Activated CD4-positive, alpha-beta T cell treated with anti-CD3 and anti-CD28 coated beads, Interleukin-2, Interleukin-4, amounts not matched to agents 100 ng/mL and 50 ng/mL, durations not matched to agents 16 hours and 8 hours (primary cell): ENCODE measurements at places on chromosomes 16 and 17.

GRCh38 chr16:88673716-88674379, 11.0 kb upstream of the MVD start:
- no peak for DNase-seq

- no peak for DNase-seq
These were observed 385.1 kb upstream of the MAF start for GRCh38 chr16:79985606-79986005.

GRCh38 chr17:61054436-61054835, 345.2 kb upstream of the TBX2 start:
- no peak for DNase-seq

- no peak for DNase-seq
These were observed 72.0 kb downstream of the SOX9 start for GRCh38 chr17:72192800-72193192.

DNA sequence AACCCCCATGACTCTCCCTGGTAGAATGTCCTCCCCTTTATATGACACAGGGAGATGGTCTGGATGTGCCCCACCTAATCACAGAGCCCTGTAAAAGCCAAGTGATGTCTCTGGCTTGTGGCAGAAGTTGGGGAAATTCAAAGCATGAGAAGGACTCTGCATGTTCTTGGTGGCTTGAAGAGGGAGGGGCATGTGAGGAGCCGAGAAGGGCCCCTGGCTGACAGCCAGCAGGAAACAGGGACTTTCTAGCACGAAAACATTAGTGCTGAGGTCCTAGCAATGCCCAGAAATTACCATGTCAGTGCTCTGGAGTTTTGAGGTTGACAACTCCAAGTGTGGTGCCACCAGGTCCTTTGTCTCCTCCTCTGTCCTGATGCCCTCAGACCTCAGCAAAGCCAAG, 75.9 kb downstream of the USP22 start:
- DNase-seq = no peak

- no peak for DNase-seq
These were observed 169.8 kb downstream of the WSCD1 start for GRCh38 chr17:6240001-6240400.

GRCh38 chr17:16254773-16255400, 37.9 kb downstream of the PIGL start:
- DNase-seq = no peak

DNA sequence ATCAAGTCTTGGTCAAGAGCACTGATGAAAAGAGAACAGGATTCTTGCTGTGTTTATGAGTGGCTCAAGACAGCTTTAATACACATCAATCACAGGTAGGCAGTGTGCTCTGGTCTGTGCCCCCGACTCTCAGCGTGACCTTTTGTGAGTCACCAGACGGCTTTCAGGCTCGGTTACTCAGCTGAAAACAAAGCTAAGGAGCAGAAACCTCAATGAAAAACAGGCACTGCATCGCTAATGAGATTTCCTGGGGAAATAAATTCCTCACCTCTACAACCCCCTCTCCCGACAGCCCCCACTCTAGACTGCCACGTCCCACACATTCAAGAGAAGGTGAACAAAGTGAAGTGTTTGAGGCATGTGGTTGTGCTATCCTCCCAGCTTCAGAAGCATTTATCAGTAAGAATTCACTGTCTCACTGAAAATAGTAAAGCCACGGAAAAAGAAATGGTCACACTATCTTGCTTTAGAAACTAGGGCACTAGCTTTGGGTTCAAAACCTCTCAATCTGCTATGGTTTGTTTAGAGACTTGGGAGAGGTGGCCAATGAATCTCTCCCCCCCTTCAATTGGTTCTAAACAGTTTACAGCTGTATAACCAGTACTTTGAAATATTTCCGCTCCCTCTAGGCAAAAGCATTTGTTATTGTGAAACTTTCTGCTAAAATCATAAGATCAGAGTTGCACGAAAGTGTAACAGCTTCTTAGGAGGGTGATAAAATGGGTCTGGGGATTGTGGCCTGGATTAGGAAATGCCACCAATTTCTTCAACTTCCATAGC, 199.5 kb upstream of the PMFBP1 start:
- no peak for DNase-seq

GRCh38 chr17:78013683-78014467, 55.4 kb downstream of the TNRC6C start:
- peak; percentile 68 for DNase-seq

- DNase-seq = no peak
These were observed 113.3 kb downstream of the CCT6B start for GRCh38 chr17:34847938-34848337.

DNA sequence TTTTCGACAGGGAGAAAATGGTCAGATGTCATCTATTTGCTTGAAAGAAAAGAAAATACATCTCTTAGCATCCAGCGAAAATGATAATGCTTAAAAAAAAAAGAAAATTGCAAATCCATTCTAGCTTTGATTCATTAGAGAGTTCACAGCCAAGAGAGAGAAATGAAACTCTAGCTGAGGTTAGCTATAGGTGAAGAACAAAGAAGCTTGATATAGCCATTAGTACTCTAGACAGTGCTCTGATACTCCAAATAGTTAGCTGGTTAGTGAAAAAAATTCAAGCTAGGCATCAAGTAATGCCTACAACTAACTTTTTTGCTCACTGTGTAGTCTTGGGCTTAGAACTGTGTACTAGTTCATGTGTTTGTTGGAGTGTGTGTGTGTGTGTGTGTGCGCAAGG, 721.6 kb upstream of the SOX9 start:
- no peak for DNase-seq

DNA sequence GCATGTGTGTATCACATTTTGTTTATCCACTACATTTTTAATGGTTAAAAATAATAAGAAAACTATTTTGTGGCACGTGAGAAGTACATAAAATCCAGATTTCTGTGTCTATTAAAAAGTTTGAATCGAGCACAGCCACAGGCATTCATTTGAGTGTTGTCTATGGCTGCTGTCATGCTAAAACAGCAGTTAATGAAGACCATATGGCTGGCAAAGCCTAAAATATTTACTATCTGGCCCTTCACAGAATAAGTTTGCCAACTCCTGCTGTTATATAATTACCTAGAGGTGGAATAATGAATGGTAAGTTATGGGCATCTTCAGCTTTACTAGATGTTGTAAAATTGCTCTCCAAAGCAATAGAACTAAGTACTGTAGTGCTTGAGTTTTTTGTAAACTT, 30.5 kb downstream of the TMEM98 start:
- DNase-seq = no peak

- DNase-seq = no peak
These were observed 153.4 kb downstream of the SDK2 start for GRCh38 chr17:73490851-73491250.

DNA sequence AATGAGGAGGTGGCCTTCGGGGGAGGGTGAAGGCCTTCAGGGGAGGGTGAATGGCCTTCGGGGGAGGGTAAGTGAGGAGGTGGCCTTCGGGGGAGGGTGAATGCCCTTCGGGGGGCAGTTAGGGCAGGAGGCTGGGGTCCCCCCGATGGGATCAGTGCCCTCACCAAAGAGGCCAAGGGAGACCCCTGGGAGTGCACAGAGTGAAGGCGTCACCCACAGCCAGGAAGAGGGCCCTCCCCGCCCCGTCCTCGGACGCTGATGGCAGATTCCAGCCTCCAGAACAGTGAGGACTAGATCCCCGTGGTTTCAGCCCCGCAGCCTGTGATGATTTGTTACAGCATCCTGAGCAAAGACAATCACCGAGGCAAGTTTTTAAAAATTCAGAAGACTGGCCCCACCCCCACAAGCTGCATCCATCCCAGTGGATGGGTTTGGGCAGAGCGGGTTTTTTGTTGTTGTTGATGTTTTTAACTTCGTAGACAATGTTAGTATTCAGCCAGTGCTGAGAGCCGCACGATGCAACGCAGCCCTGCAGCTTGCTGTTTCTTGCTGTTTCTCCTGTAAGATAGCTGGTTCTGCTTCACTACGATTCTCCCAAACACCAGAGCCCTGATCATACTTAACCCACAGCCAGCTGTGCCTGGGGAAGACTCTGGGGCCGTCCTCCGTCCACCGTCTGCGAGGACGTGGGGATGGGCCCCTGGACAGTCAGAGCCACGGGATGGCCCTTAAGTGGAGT, 40.7 kb upstream of the CBFA2T3 start:
- DNase-seq = no peak

- DNase-seq = no peak
These were observed 638.2 kb upstream of the SOX9 start for GRCh38 chr17:71482625-71483024.

GRCh38 chr17:18248300-18248731, 10.2 kb downstream of the FLII start:
- peak; percentile 68 for DNase-seq

- DNase-seq = no peak
These were observed at the start of gene HSF4 for GRCh38 chr16:67164599-67165061. HSF4 (plus strand) TSS chr16:67164745; CDS start chr16:67164812, 67 bp downstream.

DNA sequence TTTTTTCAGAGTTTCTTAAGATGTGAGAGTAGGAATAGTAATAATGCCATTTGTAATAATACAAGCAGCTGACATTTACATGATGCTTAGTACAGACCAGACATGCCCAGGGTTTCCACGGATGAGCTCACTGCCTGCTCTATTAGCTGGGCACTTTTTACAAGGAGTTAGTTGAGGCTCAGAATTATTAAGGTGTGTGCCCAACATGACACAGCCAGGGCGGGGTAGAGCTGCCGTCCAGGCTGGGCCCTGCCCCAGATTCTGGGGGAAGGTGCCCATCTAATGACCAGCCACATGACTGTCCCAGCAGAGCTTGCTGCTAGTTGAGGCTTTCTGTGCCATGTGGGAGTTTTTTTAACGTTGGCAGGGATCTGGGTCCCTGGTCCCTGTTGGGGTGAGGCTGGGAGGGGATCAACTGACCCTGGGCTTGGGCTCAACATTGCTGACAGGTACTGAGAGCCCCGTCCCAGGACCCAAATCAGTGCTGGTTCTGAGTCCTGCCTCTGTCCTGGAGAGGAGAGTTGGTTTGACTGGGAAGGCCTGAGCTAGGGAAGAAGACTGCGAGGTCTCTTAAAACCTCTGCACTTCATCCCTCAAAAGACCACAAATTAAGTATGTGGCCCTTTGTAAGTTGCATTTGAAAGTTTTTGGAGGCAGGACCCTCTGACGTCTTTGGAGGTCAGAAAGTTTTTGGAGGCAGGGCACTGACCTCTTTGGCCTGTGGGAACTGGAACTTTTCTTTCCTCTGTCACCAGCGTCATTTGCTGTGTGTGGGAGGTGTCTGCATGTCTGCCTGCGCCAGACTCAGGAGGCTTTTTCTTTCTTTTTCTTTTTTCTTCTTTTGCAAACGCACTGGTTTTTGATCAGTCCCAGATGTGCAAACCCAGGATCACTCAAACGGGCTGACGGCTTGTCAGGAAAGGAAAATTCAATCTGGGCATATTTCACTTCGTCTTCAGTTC, 2.2 kb downstream of the CRISPLD2 start:
- DNase-seq = no peak

DNA sequence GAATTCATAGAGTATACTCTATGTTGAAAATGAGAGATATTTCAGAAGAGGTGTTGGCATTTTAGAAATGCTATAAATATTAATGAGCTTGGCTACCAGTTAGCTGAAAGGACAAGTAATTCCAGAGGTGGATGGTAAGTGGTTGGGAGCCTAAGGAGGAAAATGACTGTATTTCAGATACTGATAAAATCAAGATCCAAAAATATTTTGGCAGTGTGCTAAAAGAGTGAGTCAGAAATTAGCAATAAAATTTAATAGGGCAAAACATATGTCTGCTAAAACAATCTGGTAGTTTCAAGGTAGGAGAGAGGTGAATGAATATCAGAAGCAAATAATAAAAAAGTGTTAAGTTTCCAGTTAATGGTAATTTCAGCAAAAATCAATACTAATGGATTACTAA, 1287.9 kb downstream of the CDH8 start:
- no peak for DNase-seq

GRCh38 chr17:61410141-61411010, 10.7 kb downstream of the TBX2 start:
- DNase-seq = peak; percentile 68
